Brain microvascular endothelial cell (primary cell): ENCODE measurements at places on chromosomes 2 and 18.

DNA sequence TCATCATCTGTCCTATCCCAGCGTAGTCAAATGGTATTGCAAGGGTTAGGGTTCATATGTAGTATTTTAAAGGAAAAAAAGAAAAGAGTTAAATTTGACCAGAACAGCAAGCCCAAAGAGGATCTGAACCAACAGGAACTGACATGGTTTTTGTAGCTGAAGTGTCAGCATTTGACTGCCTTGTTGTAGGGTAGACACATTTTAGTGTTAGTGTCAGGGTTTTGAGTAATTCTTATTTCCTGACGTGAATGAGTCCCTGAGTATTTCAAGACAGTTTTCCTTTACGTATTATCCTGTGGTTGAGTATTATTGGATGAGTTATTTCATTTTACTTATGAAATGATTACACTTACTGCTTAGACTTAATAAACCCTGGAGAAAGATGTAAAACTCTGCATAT lies 173.3 kb upstream of the ZEB2 start:
- DNase-seq = no peak

DNA sequence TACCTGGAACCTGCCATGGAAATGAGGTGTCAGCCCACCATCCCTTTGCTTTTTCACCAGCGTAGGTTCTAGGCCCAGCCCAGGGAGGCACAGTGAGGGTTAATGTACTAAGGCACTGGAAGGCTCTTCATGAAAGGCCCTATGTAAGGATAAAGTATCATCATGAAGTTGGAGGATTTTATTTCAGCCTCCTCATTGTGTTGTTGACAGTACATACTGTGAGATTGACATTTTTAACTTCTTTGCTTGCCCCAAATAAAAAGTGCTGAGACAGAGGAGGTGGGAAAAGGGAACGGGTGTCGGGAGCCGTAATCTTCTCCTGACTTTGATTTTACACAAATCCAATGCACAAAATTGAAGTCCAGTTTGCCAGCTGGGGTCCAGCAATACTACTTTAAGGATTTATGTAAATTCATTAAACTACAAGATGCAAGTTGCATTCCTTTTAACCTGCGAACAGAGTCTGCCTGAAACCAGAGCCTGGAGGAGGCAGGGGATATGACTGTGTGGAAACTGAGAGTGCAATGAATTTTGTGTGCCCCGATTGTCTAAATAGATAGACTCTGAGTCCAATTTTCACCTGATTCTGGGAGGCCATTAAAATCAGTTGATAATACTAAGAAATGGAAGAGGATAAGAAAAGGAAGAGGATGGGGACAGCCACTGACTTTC lies 5.4 kb upstream of the NCKAP5 start:
- DNase-seq = no peak

GRCh38 chr2:236177967-236178889 lies 10.0 kb upstream of the GBX2 start:
- peak; percentile 49 for DNase-seq

- DNase-seq = no peak
Measured at GRCh38 chr2:726169-726568, 49.0 kb upstream of the TMEM18 start.

- no peak for DNase-seq
Measured at GRCh38 chr2:191087311-191087710, 63.5 kb downstream of the STAT4 start.

GRCh38 chr2:37802899-37803379 lies 122.1 kb upstream of the RMDN2 start:
- DNase-seq = peak; percentile 80

GRCh38 chr2:147910990-147911473 lies 66.2 kb downstream of the ACVR2A start:
- DNase-seq = peak; percentile 54

DNA sequence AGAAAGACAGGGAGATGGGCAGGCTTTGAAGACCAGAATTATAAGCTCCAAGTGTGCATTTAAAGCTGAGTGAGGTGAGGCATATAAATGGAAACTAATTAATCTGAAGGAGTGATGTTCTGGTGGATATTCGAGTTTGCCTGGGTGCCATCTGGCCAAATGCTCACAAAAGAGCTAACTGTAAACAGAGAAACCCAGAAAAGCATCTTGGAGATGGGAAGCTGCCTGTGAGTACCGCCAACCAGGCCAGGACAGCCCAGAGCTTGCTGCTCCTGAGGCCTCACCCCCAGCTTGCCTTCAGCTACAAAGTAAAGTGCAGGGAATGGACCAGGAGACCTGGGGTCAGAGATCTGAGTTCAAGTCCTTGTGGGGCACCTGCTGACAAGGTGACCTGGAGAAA lies 446.1 kb upstream of the MYT1L start:
- DNase-seq = no peak

GRCh38 chr2:11254100-11254536 lies 90.3 kb downstream of the ROCK2 start:
- no peak for DNase-seq

- no peak for DNase-seq
Measured at GRCh38 chr18:78799382-78800089, 180.1 kb upstream of the SALL3 start.

GRCh38 chr2:5077479-5078089 lies 614.6 kb upstream of the SOX11 start:
- DNase-seq = peak; percentile 78

DNA sequence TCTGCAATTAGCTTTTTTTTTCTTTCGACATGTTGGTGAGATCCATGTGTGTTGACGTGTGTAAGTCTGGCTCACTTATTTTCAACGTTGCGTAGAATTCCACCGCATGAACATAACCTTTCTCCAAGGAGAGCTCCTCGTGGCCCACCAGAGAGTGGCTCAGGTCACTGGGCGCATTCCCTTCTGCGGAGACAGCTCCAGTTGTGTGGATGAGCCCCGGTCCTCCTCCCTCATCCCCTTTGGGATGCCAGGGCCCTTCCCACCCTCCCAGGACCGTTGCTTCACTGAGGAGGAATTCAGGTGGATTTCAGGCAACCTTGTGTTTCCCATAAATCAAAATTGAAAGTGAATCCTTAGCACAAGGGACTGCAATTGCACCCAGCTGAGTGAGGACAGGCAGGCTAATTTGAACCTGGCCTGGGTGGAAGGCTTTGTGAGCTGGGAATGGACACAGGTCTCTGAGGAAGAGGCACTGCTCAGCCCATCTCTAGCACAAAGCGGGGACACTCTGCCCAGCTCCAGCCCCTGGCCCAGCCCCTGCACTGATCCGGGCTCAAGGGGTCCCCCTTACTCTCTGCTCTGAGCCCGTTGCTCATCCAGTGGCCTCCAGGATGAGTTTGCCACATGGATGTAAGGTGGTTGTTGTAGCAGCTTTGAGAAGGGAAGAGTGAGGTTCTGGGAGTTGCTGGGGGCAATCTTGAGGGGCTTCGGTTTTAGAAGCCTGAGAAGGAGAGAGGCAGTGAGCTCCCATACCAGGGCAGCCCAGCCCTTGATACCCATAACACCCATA lies 57.8 kb upstream of the HAAO start:
- DNase-seq = no peak

DNA sequence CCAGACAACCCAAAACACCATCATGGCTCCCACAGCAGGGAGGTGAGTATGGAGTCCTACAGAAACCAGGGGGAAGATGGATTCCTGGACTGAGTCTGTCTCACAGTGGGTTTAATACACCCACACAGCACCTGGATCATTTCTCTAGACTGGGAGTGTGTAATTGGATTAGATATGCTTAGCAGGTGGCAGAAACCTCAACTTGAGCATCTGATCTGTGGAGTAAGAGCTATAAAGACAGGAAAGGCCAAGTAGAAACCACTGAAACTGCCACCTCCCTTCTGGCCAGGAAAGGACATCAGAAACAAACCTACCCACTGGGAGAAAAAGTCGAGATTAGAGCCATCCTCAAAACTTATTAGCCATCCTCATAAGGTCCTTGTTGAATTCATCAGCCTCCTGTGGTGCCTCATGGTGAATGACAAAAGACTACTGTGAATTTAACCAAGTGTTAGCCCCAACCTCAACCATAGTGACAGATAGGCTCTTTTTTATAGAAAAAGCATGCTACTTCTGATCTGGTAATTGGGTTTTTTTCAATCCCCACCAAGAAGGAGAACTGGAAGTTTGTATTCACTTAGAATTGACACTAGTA lies 28.1 kb upstream of the CHST9 start:
- no peak for DNase-seq

GRCh38 chr2:105526000-105526925 lies 127.4 kb upstream of the FHL2 start:
- no peak for DNase-seq

GRCh38 chr2:221571025-221571550 lies 1.0 kb downstream of the EPHA4 start:
- DNase-seq = peak; percentile 19

GRCh38 chr18:78934551-78935225 lies 44.9 kb upstream of the SALL3 start:
- DNase-seq = no peak

- DNase-seq = no peak
Measured at GRCh38 chr2:64213532-64214275, 69.5 kb upstream of the PELI1 start.
